ENCODE measurements at places on chromosomes 12 and 14.

DNA sequence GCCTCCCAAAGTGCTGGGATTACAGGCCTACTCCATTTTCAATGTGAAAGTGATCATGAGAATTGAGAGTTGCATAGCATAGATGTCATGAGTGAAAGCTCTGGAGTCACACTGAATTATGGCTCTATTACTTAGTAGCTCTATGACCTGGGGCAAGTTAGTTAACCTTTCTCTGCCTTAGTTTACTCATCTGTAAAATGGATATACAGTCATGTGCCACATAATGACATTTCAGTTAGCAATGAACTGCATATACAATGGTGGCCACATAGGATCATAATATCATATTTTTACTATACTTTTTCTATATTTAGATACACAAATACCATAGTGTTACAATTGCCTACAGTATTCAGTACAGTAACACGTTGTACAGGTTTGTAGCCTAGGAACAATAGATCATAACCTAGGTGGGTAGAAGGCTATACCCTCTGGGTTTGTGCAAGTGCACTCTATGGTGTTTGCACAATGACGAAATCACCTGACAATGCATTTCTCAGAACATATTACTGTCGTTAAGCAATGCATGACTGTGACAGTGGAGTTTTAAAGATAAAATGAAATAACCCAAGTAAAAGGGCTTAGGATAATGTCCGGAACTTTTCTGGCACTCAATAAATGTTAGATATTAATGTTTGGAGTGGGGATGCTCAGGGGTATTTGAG lies 53.1 kb downstream of the ZFYVE26 start:
- DNase-seq, result no peak

DNA sequence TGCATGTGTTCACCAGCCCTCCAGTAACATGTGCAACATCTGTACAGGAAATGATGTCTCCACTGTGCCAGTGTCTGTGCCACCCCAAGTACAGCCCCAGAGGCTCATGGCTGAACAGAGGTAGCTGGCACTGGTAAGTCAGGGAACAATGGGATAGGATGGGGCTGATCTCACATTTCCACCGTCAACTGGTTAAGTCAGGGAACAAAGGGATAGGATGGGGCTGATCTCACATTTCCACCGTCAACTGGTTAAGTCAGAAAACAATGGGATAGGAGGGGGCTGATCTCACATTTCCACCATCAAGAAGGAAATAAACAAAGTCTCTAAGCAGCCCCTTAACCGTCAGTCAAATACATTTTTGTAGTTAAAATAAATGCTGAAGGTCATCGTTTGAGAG lies 246.6 kb downstream of the TMEM132D start:
- DNase-seq, result no peak

DNA sequence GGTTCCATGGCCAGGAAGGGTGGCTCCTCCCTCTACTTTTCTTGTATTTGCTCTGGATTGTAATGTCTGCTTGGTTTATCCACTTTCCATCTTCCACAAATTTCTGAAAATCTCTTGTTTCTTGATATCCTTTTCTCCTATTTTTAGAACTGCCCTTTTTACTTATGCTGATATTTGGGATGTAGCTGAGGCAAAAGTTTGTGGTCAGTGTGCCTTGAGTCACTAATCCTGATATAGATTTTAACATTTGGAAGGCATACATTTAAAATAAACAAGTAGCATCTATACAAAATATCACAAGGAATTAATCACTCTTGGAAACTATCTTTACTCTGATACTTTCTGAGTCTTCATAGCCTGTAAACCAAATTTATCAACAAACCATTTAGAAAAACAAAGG lies 11.0 kb downstream of the GRIP1 start:
- DNase-seq, result no peak

DNA sequence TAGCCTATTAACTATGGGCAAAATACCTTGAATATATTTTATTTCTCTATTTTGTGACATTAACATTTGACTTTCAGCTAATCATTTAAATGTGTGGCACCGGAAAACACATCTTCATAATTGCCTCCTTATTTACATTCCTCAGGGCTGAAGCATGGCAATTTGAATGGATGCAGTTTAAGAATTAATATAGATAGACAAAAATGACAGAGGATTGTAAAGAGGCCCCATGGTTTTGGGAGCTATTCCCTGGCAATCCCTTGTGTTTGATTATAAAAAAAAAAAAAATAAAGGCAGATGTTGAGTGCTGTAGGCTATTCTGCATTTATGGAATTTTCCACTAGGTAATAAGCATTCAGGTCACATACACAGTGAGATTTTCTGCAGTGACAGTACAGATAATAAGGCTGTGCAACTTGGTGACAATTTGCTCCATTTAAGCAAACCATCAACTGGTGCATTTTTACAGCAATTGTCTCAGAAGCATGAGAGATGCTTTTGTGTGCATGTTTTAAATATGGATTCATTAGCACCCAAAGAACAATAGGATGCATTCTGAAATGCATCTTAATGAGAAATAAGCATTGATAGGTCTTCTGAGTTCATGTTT lies 123.2 kb upstream of the SLC38A4 start:
- no peak for DNase-seq

DNA sequence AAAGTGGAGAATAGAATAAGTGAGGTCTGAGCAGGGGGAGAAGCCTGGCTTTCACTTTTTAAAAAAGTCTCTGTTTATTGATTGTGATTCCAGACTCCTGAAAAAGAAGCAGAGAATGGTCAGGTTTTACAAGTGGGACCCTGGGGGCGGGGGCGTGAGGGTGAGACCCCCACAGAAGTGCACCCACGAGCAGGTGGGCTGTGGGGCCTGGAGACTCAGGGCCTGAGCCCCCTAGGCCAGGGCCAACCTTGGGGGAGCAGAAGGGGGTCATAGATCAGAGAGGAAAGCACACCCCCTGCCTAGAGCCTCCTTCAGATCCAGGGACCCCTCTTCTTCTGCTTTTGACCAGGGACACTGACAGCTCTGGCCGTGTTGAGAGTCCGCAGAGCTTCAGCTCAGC lies 180.3 kb downstream of the ADGRD1 start:
- DNase-seq, result no peak

GRCh38 chr14:22448035-22448904 lies 140.8 kb downstream of the DAD1 start:
- no peak for DNase-seq

GRCh38 chr12:129559776-129560175 lies 344.0 kb downstream of the TMEM132D start:
- DNase-seq, result no peak

DNA sequence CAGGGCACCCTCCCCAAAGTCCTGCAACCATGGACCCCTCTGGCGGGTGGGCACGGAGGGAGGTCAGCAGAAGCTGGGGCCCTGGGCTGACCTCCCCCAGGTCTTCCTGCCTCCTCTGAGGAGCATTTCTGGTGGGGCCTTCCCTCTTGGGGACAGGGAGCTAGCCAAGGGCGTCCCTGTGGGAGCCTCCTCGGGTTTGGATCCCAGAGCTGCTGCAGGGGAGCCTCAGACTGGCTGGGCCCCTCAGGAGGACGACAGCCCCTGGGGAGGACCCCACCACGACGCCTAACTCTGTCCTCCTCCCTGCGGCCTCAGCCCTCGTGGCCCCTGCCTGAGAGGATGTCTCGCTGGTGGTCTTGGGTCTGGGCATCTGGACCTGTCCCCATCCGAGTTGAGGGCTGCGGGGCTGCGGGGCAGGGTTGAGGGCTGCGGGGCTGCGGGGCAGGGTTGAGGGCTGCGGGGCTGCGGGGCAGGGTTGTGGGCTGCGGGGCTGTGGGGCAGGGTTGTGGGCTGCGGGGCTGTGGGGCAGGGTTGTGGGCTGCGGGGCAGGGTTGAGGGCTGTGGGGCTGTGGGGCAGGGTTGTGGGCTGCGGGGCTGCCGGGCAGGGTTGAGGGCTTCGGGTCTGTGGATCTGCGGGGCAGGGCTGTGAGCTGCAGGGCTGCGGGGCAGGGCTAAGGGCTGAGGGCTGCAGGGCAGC lies 37.4 kb downstream of the FBRSL1 start:
- no peak for DNase-seq

- no peak for DNase-seq
Measured at GRCh38 chr14:88248606-88249005, 74.5 kb downstream of the KCNK10 start.

DNA sequence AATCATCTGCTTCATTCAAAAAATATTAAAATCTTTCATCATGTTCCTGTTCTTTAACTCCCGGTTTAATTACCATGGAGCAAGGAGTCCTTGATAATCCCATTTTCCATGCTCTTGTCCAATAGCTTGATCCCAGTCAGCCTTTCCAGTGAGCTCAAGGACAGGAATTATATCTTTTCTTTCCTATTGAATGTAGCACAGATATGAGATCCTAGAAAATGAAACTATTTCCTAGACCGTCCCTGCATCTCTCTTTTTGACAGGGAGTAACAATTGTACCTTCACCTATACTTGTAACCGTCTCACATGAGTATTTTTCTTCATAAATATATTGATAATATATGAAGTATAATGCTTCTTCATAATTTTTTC lies 35.6 kb downstream of the PIK3C2G start:
- DNase-seq, result no peak

DNA sequence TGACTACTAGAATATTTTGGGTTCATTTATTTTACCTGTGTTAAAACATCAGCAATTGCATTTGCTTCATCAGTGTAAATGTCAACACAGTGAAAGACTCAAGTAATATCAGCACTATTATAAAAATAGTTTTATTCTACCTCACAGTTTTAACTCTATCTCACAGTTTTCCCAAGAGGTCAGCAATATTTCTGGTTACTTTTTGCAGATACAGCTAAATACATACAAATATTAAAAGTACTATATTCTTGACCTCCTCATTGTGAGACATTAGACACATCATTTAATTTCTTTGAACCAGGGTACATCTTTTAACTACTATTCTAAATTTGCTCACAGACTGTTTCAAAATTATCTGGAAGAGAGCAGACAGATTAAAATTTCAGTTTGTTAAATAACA lies 321.7 kb upstream of the OR4E1 start:
- DNase-seq, result no peak

- no peak for DNase-seq
Measured at GRCh38 chr14:75469606-75470237, 41.9 kb downstream of the JDP2 start.

DNA sequence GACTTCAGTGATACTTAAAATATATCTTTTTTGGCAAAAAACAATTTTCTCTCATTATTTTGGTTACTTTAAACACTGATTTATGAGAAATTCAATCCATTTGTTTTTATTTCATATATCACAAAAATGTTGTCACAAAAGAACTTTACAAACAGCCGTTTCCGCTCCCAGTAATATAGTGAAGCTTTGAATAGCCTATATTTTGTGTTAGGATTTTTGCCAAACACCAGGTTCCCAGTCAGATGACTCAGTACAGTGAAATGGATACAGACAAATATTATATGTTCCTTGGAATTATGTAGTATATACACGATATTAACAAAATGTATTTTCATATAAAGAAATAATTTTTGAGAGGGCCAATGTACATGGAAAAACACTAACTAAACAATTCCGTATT lies 411.1 kb downstream of the CCER1 start:
- DNase-seq, result no peak

DNA sequence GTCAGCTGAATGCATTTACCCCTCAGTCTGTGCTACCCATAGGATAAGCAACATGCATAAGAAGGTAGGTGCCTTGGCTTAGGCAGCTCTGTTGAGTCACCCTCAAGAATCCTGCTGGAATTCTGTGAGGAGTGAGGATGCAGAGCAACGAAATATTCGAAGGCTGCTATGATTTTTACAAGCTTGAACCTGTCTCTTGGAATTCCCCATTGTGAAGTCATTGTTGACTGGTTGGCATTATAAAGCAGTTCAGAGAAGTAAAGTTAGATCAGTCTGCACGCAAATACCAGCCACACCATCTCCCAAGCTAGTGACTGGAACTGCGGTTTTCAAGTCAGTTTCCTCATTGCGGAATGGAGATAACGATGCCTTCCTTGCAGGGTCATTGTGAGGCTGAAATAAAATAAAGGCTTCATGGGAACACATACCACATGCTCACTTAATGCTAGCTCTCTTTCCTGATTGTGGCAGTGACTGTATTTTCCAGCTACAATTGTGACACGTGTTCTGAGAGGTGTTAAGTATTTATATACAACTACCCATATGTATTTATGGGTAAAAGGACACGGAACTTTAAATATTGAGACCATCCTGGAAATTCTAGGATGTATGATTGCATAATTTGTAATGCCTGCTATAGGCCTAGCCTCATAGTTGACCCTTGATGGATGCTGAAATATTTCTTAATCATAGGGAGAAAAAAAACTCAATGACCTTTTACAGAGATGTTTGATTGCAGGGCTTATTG lies 96.7 kb downstream of the ETV6 start:
- DNase-seq, result no peak

DNA sequence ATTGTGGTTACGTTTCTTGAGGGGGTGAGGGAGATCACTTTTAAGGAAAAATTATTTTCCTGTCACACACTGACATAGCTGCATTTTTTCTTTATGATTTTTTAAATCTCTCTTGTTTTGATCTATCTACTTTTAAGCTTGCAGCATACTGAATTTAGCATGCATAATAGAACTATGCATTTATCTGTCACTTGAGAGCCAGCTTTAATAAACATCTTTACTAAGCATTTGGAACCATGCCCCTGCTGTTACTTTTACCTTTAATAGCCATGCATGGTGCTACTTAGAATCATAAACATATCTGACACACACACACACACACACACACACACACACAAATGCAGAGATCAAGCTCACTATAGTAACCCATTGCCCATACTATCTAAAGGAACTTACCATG lies 486.2 kb downstream of the NELL2 start:
- DNase-seq, result no peak

GRCh38 chr12:54140588-54141388 lies 48.0 kb downstream of the SMUG1 start:
- no peak for DNase-seq

- DNase-seq, result no peak
Measured at GRCh38 chr14:88225721-88226120, 97.3 kb downstream of the KCNK10 start.

DNA sequence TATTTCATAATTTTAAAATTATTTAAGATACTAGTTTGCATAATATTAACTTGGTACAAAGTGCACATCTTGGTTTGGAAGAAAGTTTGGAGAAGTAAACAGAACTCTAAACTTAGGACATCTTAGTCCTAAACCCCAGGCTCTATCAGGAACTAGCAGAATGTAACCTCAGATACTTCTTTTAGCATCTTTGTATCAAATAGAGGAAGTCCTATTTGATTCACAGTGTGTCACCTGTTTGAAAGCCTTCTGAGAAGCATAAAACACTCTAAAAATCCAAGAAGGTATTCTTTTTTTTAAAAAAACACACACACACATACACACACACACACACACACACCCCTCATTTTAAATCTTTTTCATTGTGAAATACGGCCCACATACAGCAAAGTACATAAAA lies 12.0 kb upstream of the RNU6-7 start:
- DNase-seq, result no peak
